ENCODE measurements at places on chromosomes 2 and 18. TPM values are rescaled to one million over a fixed set of nuclear protein-coding genes. Genes with fewer than 3 reads are reported as not detected.

- H3K4me1 ChIP-seq, result peaks cover 43% of the 10 kb centered on the region
- no peak for DNase-seq
- H3K27ac ChIP-seq, result no peak overlapping the region
- peak overlapping the region; percentile 39 for H3K4me3 ChIP-seq
Measured at GRCh38 chr18:28086670-28087552, 90.0 kb downstream of the CDH2 start.

- H3K27ac ChIP-seq, result no peak overlapping the region
- peaks cover 4% of the 10 kb centered on the region for H3K27me3 ChIP-seq
- H3K36me3 ChIP-seq, result no peaks in the 10 kb centered on the region
- no peaks in the 10 kb centered on the region for H3K4me1 ChIP-seq
- no peak for DNase-seq
Measured at GRCh38 chr2:227761740-227762476, 16.2 kb downstream of the SCYGR8 start.

DNA sequence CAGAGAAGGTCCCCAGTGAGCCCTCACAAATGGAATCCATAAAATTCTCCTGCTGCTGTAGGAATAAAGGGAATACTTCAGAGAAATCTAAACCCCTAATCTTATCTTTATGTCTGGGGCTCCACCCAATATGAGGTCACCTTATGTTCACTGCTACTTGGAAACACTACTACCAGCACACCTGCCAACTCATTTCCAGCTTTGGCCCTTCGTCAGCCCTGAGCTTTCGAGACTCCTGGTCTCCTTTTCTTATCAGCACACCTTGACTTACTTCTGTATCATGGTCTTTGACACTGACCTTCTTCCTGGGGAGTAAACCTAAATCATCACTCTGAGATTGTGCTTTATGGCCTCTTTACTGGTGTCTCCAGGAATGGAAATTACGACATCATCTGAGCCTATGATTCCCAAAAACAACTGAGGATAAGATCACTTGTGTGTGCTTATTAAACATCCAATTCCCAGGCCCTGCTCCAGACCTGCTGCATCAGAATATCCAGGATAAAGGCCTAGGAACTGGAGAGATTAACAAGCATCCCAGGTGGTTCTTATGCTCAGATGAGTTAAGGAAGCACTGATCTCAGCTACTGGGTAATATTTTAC, 22.2 kb upstream of the ASNSD1 start:
- H3K36me3 ChIP-seq, result no peaks in the 10 kb centered on the region
- no peaks in the 10 kb centered on the region for H3K4me1 ChIP-seq
- H3K4me3 ChIP-seq, result no peak overlapping the region
- no peak overlapping the region for H3K27ac ChIP-seq
- H3K27me3 ChIP-seq, result no peaks in the 10 kb centered on the region

DNA sequence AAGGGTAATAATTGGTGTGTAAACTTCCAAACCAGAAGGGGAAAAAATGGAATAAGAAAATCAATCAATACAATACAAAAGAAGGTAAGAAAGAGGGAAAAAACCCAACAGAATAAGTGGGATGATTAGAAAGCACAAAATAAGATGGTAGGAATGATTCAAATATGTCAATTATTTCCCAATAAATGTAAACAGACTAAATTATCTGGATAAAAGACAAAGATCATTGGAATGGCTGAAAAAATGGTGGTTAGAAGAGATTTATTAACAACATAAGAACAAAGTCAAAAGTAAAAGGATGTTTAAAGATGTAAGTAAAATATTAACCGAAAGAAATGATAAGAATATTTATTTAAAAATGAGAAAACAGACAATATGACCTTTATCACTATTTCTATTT, 103.5 kb upstream of the YWHAQ start:
- H3K4me3 ChIP-seq, result no peak overlapping the region
- H3K4me1 ChIP-seq, result no peaks in the 10 kb centered on the region
- peaks cover 2% of the 10 kb centered on the region for H3K27me3 ChIP-seq
- H3K36me3 ChIP-seq, result peaks cover 9% of the 10 kb centered on the region
- H3K27ac ChIP-seq, result no peak overlapping the region

DNA sequence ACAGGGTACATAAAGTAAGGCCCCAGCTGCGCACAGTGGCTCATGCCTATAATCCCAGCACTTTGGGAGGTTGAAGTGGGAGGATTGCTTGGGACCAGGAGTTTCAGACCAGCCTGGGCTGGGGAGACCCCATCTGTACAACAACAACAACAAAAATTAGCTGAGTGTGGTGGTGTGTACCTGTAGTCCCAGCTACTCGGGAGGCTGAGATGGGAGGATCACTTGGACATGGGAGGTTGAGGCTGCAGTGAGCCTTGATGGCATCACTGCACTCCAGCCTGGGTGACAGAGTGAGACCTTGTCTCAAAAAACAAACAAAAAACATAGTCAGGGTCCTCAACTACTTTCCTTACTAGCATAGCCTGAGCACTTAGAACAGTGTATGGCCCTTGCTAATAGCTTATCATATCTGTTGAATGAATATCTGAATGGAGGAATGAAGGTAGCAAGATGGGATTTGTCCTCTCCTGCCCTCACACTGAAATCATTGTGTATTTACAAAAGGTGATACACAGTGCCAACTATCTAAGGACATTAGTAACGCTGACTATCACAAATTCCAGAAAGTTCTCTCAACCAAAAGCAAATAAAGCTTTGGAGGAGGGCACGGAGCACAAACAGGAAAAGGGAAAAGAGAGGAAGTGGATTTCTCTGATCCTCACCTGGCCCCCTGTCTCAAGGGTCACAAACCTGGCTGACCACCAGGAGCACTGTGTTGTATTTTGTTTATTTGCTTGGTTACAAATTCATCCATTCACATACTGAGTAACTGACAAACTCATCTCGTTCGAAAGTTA, 38.1 kb downstream of the L3MBTL4 start:
- H3K4me1 ChIP-seq, result no peaks in the 10 kb centered on the region
- H3K36me3 ChIP-seq, result no peaks in the 10 kb centered on the region
- DNase-seq, result no peak
- H3K4me3 ChIP-seq, result no peak overlapping the region
- no peaks in the 10 kb centered on the region for H3K27me3 ChIP-seq
- H3K27ac ChIP-seq, result no peak overlapping the region

DNA sequence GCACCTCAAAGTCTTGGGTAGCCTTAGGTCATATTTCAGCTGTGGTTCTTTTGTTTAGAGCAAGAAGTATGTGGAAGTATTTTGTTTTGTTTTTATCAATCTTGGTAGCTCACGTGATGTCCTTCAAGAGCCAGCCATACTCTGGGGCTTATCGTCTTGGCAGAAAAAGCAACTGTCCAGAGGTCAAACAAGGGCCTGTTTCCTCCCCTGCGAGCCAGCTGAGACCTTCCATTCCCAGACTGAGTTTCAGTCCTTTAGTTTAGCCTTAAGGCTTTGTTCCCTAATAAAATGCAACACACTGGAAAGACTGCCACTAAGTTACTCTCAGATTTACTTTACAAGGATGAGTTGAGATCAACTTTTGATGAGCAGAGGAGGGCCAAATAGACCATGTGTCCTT, 63.5 kb downstream of the TXNL1 start:
- peaks cover 3% of the 10 kb centered on the region for H3K4me1 ChIP-seq
- H3K27me3 ChIP-seq, result no peaks in the 10 kb centered on the region
- H3K27ac ChIP-seq, result no peak overlapping the region
- peaks cover 7% of the 10 kb centered on the region for H3K36me3 ChIP-seq

- DNase-seq, result no peak
- no peaks in the 10 kb centered on the region for H3K36me3 ChIP-seq
- no peaks in the 10 kb centered on the region for H3K27me3 ChIP-seq
- no peak overlapping the region for H3K27ac ChIP-seq
- H3K4me1 ChIP-seq, result no peaks in the 10 kb centered on the region
- no peak overlapping the region for H3K4me3 ChIP-seq
Measured at GRCh38 chr18:69186162-69186561, 214.5 kb upstream of the DOK6 start.

DNA sequence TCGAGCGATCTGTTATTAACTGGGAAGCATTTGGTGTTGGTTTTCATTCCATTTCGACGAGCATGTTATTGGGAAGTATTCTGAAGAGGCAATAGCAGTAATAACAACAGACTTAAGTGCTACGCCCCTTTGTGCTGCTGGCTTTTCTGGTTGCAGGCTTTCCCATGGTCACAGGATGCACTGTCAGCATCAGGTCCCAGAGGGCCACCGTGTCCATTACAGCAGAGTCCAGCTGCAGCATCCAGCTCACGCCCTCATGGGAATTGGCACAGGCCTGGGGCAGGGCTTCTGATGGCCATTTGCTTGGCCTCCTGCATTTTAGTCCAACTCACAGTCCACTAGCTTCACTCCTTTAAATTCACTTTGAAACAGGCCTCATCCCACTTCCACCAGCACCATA, 44.4 kb downstream of the BCL2L11 start:
- H3K27me3 ChIP-seq, result peaks cover 1% of the 10 kb centered on the region
- DNase-seq, result peak; percentile 83
- H3K36me3 ChIP-seq, result no peaks in the 10 kb centered on the region
- peak overlapping the region; percentile 28 for H3K27ac ChIP-seq
- peaks cover 21% of the 10 kb centered on the region for H3K4me1 ChIP-seq

DNA sequence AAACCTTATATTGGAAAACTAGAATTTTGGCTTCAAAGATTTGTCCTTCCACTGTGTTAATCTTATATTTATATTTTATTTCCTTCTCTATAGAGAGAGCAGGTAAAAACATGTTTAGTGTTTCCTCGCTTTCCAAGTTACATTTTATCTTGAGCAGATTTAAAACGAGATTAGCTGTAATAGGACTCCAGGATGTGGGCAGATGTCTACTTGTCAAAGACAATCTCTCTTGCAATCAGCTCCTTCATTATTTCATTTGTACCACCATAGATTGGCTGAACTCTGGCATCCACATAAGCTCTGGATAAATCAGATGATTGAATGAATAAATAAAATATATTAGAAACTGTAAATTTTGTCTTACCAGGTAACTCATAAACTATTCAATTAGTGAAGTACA, 17.5 kb upstream of the KANSL1L start:
- peaks cover 18% of the 10 kb centered on the region for H3K36me3 ChIP-seq
- H3K4me3 ChIP-seq, result no peak overlapping the region
- H3K4me1 ChIP-seq, result no peaks in the 10 kb centered on the region
- peaks cover 2% of the 10 kb centered on the region for H3K27me3 ChIP-seq
- H3K27ac ChIP-seq, result no peak overlapping the region

DNA sequence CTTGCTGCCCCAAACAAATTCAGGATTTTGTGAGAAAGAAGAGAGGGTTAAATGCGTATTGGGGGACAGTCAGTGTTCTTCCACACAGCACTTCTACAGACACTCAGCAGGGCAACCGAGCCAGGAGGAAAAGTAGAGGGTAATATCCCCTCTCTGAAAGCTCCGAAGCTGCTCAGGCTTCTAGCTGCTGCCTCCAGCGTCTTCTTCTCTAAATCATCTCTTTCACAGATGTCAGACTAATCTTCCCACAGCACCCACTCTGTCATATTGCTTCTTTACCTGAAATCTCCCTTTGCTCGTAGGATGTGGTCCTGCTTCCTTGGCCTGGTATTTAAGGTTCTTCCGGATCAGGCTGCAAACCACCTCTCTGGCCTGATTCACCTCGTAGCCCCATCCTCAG, 117.6 kb upstream of the HAAO start:
- DNase-seq, result no peak
- H3K36me3 ChIP-seq, result no peaks in the 10 kb centered on the region
- no peak overlapping the region for H3K27ac ChIP-seq
- peaks cover 23% of the 10 kb centered on the region for H3K4me1 ChIP-seq
- H3K4me3 ChIP-seq, result no peak overlapping the region

DNA sequence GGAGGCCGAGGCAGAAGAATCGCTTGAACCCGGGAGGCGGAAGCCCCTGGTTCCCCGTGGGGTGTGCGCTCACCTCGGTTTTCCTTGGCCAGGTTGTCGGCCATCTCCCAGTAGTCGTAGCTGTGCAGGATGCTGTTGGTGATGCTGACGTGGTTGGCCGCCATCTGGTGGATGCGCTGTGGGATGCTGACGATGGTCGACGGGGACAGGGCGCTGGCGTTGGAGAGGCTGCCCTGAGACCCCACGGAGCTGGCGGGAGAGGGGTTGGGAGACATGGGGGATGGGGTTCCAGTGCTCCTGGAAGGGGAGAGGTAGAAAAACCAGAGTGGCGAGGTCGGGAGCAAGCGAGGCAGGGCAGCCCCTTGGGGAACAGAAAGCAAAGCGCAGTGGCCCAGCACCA, 64.4 kb upstream of the REV1 start:
- peaks cover 2% of the 10 kb centered on the region for H3K27me3 ChIP-seq
- H3K36me3 ChIP-seq, result peaks cover 9% of the 10 kb centered on the region
- peak overlapping the region; percentile 75 for H3K27ac ChIP-seq
- H3K4me3 ChIP-seq, result no peak overlapping the region
- H3K4me1 ChIP-seq, result peaks cover 23% of the 10 kb centered on the region

DNA sequence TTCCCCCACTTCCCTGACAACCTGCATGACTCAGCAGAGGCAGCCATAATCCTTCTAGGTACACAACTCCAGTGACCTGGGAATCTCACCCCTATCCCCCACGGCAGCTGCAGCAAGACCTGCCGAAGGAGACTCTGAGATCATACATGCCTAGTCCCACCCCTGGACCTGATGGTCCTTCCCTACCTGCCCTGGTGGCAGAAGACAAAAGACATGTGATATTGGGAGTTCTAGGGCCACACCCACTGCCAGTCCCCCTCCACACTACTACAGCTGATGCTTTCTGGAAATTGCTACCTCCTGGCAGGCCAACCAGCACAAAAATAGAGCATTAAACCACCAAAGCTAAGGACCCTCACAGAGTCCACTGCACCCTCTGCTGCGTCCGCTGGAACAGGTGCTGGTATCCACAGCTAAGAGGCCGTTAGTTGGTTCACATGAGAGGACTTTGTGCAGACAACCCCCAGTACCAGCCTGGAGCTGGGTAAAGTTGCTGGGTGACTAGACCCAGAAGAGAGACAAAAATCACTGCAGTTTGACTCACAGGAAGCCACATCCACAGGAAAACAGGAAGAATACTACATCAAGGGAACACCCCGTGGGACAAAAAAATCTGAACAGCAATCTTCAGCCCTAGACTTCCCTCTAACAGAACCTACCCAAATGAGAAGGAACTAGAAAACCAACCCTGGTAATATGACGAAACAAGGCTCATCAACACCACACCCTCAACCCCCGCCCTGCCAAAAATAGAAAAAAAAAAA, 12.5 kb downstream of the MARCO start:
- no peak overlapping the region for H3K4me3 ChIP-seq
- H3K4me1 ChIP-seq, result no peaks in the 10 kb centered on the region
- H3K27ac ChIP-seq, result no peak overlapping the region
- H3K27me3 ChIP-seq, result no peaks in the 10 kb centered on the region
- peaks cover 10% of the 10 kb centered on the region for H3K36me3 ChIP-seq

- H3K4me1 ChIP-seq, result no peaks in the 10 kb centered on the region
- H3K27me3 ChIP-seq, result no peaks in the 10 kb centered on the region
- H3K27ac ChIP-seq, result no peak overlapping the region
- H3K36me3 ChIP-seq, result no peaks in the 10 kb centered on the region
- DNase-seq, result no peak
Measured at GRCh38 chr2:145815933-145816332, 1296.0 kb upstream of the ZEB2 start.

- peak overlapping the region; percentile 96 for H3K4me3 ChIP-seq
- H3K27ac ChIP-seq, result peak overlapping the region; percentile 93
- H3K27me3 ChIP-seq, result peaks cover 3% of the 10 kb centered on the region
- peaks cover 4% of the 10 kb centered on the region for H3K36me3 ChIP-seq
- no peak for DNase-seq
- H3K4me1 ChIP-seq, result peaks cover 11% of the 10 kb centered on the region
Measured at GRCh38 chr2:186591506-186591890, 1.6 kb downstream of the ITGAV start.

GPR45 gene
- 0.44 TPM for total RNA-seq

PLCD4 gene
- 1.9 TPM for total RNA-seq

ZAP70 gene
- total RNA-seq, result 1.3 TPM

FECH gene
- total RNA-seq, result 16.5 TPM

Measured in glutamatergic neuron (in vitro differentiated cells).